ENCODE measurements at places on chromosomes 7 and 10.

DNA sequence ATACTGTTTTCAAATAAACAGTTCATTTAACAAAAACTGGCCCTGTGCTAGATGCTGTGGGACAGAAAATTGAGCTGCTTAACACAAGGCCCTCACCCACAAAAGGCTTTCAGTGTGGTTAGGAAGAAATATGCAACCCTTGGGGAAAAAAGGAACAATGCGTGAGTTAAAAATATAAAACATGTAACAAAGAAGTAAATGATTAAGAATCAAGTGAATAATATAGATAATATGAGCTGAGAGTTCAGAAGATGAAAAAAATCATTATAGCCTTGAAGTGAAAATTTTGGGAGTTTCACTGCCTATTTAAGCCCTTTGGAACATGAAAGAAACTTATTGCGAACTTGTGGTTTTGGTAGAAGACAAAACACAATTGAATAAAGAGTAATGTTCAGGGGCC is 495.4 kb downstream of the GFRA1 start:
- no peak for DNase-seq

GRCh38 chr10:37576154-37576553 is 281.3 kb downstream of the ZNF248 start:
- no peak for DNase-seq

DNA sequence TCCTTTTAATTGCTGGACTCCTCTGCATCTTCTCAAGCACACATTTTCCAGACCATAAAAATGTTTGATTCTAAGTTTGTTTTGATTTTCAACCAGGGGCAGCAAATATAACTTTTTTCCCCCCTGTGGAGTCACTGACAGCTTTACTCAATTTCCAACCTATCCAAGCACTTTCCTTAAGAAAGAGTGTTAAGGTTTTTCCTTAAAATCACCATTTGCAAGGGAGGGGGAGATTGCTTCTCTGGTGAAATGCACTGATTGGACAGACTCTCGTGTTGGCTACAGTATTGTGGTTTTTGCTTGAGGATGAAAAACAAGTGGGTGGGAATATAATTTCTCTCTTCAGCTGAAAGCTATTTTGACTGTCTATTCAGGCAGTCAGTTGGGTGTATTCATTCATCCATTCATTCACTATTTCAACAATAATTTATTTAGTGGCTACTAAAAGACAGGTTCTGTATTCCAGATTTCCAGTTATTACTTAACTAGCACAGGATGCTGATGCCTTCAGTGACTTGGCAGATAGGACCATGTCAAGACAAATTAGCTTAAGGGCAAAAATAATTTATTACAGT is 146.3 kb downstream of the BAMBI start:
- no peak for DNase-seq

GRCh38 chr10:20746856-20747255 is 150.3 kb downstream of the NEBL start:
- DNase-seq: no peak

DNA sequence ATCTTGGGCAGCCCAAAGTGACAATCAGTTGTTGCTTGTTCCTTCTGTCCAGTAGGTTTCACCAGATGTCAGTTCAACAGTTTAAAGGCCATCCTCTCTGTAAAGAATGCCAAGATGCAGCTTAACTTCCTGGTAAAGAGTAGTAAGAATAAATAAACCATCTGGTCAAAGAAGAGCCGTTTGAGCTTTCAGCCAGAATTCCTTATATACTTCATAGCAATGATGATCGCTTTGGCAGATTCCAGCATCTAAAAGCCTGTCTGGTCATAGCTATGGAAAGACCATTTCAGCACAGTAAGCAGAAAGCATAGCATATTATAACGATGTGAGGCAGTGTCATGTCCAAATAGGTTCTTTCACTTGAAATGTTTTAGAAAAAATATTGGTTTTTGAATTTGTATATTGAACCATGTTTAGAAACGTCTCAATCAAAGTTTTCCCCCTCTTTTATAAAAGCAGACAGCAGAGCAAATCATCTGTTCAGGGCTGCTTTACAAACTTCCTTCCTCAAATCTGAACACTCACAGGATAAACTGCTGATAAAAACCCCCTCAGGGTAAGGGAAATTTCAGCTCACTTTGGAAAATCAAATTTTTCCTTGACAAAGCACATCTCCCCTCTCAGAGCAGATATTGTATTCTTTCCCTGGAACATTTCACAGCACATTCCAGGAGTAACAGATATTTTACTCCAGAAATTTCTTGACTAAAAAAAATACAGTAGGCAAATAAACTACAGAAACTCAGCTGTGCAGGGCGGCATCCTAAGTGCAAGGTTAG is 184.1 kb downstream of the NOC3L start:
- no peak for DNase-seq

Measured in GM04503 (cell line).